ENCODE measurements at places on chromosomes 4 and X.
A peak's percentile ranks its signal among the peaks of the same experiment; 100 is the strongest.

DNA sequence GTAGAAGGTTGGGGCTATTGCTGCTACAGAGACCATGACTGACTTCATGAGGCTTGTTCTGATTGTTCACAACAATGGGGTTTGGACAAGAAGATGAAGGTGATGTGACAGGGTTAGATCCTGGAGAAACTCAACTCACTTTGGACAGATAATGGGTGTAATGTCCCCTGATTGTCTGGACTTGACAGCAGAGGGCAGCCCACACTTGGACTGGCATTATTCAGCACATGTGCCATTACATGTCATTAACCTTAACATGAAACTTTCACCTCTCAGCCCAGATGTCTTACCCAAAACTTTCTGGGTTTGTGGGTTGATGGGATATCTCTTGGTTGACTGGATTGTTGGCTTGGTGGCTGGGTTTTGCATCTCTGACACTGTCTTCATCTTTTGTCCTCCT lies 101.5 kb downstream of the MXRA5 start:
- no peak for DNase-seq

GRCh38 chr4:46993075-46994006 lies at the start of gene GABRA4:
Gene GABRA4 (minus strand): TSS chr4:46993581. CDS start chr4:46993424, 157 bp downstream.
- DNase-seq, result no peak

DNA sequence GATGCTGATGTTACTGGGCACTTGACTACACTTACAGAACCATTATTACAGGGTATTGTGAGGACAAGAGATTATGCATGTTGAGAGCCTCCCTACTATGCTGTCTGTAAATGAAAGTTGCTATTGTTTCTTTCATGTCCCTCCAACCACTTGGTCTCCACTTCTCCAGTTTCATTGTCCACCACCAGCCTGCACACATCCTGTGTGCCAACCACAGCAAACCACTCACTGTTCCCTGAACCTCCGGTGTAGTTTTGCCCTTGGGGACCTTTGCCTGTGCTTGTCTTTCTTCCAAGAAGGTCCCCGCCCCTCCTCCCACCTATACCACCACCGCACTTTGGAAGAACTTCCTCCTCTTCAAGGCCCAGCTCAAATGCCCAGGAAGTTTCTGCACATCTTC lies 43.1 kb upstream of the AFF2 start:
- no peak for DNase-seq

DNA sequence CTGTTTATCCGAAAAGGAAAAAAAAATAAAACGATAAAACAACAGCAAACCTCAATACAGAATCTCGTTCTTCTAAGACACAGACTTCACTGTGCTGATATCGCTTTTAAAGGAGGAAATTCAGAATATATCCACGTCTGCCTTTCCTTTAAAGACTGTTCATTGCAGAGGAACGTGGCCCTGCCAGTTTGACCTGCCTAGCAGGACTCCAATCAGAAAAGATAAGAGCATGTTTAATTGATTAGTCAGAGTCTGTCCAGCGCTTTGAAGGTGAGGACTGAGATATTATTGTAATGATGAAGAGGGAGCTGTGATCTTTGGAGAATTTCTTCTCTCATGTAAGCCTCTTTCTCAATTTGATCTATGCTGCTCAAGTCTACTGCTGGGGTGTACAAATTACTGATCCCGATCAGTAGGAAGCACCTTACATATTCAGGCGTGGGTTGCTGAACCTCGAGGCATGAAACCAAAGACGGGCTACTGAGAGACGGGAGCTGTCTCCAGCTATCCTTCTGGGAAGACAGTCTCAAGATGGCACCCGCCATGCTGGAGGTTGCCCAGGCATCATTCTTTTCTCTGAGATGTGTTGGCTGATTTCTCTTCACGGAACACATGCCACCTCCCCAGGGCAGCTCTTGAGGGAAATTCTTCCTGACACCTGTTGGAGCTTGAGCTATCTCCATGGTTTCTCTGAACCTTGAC lies 146.1 kb downstream of the SHOX start:
- no peak for DNase-seq

- DNase-seq, result peak; percentile 11
Observed at GRCh38 chrX:104565791-104566680, at the start of gene IL1RAPL2. Gene IL1RAPL2 (plus strand): TSS chrX:104566199.

GRCh38 chr4:110518889-110519490 lies 43.0 kb downstream of the ENPEP start:
- no peak for DNase-seq

- DNase-seq, result no peak
Observed at GRCh38 chrX:133849676-133850075, 135.7 kb downstream of the GPC3 start.

DNA sequence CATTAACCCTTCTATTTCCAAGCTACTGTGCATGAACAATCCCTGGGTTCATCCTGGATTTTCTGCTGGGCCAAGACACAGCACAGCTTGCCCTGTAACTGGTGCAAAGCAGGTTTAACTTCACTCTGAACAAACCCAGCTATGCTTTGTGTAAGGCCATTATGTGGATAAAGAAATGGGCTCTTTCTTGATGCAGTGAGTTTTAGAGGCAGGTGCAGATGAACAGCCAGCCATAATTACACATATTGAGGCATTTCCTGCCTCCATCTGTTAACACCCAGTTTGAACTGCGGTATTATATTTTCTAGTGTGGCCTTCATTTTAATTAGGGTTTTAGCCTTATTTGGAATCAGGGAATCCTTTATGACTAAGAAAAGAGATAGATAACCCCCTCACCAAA lies 68.7 kb upstream of the ARX start:
- DNase-seq, result no peak

- no peak for DNase-seq
Observed at GRCh38 chr4:90824266-90825150, 697.3 kb downstream of the CCSER1 start.

DNA sequence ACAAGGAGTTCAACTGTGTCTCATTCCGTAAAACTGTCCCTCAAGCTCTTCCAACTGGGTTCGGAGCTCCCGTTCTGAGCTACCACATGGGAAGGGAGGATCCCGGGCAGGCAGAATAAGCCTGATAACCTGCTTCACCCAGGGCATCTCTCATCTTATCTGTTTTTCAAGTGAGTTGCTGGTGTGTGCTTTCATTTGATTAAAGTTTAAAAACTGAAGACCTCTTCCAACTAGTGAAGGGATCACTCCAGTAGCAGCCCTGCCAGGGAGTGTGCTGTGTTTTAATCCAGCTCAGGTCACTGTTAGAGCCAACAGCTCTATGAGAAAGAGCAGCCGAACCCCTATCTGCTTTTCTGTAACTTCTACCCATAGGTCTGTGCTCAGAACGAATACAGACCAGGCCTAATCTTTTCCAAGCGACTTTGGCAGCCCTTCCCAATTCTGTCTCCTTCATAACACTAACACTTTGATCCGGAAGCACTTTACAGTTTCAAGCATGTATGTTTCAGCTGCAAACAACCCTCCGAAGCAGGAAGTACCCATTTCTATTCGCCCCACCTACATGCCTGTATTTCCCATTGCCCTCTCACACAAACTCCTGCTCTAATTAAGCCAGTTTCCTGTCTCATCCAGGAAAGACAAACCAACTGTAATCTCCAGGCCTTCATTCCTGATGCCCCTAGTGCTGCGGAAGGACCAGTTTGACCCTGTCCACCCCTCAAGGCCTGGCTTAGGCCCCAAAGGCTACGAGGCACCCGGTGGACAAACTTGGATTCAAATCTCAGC lies 60.9 kb downstream of the IRF2 start:
- no peak for DNase-seq

GRCh38 chrX:87583679-87584078 lies 66.1 kb downstream of the KLHL4 start:
- no peak for DNase-seq

DNA sequence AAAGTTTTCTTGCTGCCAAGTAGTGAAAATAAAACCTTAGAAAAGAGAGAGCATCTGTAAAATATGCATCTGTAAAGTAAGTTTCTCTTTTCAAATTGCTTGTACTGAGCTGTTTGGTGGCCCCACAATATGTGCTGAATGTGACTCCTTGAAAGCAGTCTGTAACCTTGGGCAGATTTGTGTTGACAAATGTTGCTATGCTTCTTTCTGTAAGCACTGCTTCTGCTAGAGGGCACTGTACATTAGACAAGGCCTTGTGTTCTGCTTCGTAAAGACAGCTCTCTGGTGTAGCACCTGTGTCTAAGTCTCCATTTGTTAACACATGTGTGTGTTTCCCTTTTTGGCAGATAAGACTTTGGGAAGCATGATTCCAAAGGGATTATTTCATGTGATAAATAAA lies 56.6 kb upstream of the NRK start:
- no peak for DNase-seq

- DNase-seq, result no peak
Observed at GRCh38 chr4:6987588-6987961, 55.6 kb upstream of the TADA2B start.

- DNase-seq, result no peak
Observed at GRCh38 chrX:152343306-152343705, 107.8 kb downstream of the GABRA3 start.

DNA sequence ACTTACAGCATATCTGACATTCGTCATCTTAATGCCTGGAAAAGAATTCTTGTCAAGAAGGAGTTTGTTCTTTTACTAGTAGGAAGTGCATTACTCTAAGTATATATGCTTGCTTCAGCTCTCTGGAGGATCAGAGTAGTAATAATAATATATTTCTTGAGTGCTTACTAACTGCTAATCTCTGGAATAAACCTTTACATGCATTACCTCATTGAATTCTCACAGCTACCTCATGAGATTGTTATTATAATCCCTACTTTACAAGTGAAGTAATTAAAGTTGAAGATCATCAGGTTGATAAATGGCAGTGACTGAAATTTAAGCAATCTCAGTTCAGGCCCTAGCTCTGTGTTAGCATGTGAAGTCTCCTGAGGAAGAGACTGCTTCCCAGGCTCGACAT lies 115.0 kb upstream of the PDE5A start:
- DNase-seq, result no peak

DNA sequence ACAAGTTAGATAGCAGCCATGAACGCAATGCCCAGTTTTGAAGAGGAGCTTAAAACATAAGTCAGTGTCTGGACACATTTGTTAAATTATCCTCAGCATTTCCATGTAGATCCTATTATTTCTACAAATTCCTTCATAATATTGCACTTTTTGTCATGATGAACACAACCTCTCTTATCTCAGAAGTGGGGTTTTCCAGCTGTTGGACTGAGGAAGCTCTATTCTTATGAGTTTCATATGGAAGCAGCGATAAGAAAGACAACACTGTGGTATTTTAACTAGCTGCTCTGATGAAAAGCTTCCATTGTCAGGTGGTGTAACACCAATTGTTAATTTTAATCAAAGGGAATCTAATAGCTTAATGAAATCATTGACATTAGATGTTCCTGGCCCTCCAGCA lies 308.7 kb downstream of the GBA3 start:
- DNase-seq, result no peak

- DNase-seq, result no peak
Observed at GRCh38 chrX:119238557-119238956, 2.5 kb downstream of the PGRMC1 start.

GRCh38 chr4:1752284-1753041 lies 31.1 kb downstream of the TACC3 start:
- peak; percentile 64 for DNase-seq
